ENCODE measurements at places on chromosomes 1 and 21. TPM values are rescaled to one million over a fixed set of nuclear protein-coding genes. Genes with fewer than 3 reads are reported as not detected.
A peak's percentile ranks its signal among the peaks of the same experiment; 100 is the strongest.

- no peak for DNase-seq
Observed at GRCh38 chr1:205604825-205605505, 26.8 kb downstream of the ELK4 start.

DNA sequence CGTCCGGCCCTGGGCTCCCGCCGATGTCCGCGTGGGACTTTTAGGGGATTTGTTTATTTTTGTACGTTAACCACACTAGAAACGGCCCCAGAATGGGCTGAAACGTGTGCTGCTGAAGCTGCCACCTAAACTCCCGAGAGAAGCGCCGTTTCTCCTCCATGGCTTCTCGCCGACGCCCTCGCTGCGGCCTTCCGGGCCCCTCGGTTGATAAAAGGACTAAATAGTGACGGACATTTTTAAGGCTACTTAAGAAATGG, 678 bp upstream of the PTTG1IP start:
- DNase-seq: no peak

The TTLL7 gene
- not detected for total RNA-seq

The PLA2G2D gene
- total RNA-seq: 0.19 TPM

GRCh38 chr21:29660047-29660720, 279.6 kb downstream of the GRIK1 start:
- DNase-seq: no peak

- DNase-seq: no peak
Observed at GRCh38 chr1:26827106-26827604, 667 bp downstream of the ZDHHC18 start.

DNA sequence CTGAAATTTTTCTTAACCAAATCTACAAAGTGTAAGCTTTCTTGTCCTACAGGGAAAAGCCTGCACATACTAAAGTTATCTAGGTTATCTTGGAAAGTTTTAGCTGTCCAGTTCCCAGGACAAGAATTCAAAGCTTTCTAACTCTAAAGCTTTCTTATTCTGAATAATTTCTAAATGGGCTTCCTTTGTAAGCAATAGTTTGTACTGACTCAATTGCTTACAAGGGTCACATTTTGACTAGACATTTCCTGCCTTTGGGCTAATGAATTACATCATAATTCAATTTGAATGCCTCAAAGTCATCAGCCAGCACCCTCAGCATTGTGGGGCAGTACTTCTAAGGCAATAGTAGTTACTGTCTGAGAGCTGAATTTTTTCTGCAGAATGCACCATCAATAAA, 223.0 kb downstream of the LTN1 start:
- DNase-seq: peak; percentile 28

DNA sequence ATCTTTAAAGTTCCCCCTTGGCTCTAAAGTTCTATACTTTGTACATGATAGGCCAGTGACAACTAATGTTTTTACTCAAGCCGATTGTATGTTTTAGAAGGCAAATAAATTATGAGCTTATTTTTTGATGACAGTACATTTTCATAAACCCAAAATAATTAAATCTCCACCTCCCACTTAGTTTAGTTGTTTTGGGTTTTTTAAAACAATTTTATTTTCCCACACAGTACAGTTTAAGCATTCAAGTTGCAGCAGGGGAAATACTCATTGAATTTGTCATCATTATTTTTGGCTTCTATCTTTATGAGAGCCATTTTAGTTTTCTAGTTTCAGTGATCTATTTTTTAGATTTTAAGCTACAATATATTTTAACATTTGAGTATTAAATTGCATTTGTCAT, 93.6 kb downstream of the OLFML2B start:
- no peak for DNase-seq

DNA sequence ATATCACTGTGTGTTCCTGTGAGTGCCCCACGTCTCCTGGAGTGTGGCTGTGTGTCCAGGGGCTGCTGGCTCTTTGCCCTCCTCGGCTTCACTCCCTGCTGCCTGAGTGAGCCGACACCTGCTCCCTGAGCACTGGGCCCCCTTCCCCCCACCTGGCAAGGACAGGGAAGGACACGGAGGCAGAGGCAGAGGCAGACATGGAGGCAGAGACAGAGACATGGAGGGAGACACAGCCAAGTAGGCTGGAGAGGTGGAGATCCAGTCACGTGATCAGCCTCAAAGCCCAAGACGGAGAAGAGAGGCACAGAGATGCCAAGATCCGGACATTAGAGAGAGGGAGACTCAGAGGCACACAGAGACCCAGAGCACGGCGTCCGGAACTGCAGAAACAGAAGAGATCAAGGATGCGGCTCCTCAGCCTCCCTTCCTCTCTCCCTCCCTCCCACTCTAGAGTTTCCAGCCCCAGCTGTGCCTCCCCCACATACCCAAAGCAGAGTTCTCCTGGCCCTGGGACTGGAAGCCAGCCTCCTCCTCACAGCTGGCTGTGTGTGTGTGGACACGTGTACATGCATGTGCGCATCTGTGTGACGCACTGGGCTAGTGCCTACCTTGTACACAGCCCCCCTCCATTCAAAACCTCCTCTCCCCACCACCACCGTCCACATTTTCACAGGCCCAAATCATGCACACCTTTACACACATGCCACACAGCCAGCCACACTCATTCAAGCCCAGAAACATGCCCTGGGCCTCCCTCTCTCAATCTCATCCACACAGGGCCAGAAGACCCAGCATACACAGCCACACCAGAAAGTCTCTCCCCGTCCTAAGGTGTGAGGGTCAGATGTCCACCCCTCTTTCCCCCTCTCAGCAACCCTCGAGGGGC, 39.1 kb upstream of the WASF2 start:
- DNase-seq: no peak

DNA sequence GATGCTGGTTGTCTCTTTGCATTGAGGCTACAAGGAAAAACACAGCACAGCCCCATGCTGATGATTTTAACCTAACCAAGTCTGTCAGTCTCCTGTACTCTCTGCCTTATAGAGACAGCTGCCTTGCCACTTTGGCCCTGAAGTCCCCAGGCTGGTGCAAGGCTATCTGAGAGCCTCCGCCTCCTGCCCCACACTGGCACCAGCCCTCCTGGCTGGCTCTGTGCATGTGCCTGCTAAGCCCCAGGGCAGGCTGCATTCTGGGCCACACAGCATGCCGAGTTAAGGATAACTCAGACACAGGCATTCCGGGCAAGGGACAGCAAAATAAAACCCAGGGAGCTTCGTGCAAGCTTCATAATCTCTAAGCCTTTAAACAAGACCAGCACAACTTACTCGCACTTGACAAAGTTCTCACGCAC, 910 bp downstream of the RUNX1 start:
- peak; percentile 44 for DNase-seq

The RNU1-1 gene
- 1,341 TPM for total RNA-seq

The LRRC71 gene
- total RNA-seq: not detected

Data from activated naive CD4-positive, alpha-beta T cell treated with anti-CD3 and anti-CD28 coated beads for 36 hours (primary cell).